GM04504 (cell line): ENCODE measurements at places on chromosomes 6 and 20.

GRCh38 chr6:3252861-3253596 is 5.7 kb upstream of the PSMG4 start:
- DNase-seq: no peak

DNA sequence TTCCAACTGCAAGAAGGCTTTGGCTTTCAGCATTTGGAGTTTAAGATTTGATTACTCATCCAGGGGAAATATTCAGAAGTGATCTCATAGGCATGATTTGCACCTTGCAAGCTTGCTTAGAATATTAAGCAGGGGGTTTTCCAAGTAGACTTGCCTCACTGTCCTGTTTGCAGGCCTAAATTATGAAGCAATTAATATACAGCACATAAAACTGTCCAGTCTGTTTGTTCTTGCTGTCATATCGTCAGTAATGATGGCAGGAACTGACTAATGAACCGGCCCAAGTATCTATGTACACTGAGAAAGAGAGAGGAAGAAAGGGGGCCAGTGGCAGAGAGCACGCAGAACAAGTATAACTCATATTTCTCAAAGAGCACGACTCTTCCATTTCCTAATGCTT is 212.5 kb upstream of the SUPT3H start:
- peak; percentile 77 for DNase-seq

- DNase-seq: no peak
These were observed 392.2 kb upstream of the MARCKS start for GRCh38 chr6:113464960-113465359.

DNA sequence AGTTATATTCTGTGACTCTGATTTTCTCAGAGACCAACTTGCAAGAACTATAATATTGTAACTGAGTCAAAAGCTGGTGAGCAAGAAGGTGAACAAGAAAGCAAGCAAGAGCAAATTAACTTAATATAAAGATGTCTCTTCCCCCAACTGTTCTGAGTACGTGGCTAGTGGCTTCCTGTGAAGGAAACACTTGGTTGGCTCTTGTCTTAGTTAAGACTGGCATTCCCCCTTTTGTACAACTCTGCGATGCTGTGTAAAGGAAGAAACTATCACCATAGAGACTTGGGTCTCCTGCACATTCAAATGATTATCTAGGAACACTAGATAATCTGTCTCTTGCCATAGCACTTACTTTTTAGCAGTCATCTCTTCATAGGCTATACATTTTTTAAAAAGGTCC is 47.3 kb upstream of the TNFAIP3 start:
- no peak for DNase-seq

GRCh38 chr6:38713812-38714211 is 1.3 kb upstream of the DNAH8 start:
- no peak for DNase-seq

DNA sequence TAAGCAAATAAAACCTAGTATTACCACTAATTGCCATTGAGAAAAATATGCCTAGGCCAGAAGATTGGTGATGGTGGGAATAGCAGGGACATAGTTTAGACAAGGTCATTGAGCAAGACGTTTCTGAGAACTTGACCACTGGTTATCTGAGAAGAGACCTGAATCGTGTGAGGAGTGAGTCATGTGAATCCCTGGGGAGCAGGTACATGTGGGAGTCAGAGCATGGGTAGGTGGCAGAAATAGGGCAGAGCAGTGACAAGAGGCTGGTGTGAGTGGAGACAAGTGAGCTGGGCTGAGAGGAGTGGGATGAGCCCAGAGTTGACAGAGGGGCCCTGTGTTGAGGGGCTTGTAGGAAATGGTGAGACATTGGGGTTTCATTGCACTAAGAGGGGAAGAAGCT is 16.4 kb downstream of the MICA start:
- DNase-seq: no peak

GRCh38 chr6:39327507-39327906 is 5.0 kb upstream of the KCNK16 start:
- DNase-seq: no peak

DNA sequence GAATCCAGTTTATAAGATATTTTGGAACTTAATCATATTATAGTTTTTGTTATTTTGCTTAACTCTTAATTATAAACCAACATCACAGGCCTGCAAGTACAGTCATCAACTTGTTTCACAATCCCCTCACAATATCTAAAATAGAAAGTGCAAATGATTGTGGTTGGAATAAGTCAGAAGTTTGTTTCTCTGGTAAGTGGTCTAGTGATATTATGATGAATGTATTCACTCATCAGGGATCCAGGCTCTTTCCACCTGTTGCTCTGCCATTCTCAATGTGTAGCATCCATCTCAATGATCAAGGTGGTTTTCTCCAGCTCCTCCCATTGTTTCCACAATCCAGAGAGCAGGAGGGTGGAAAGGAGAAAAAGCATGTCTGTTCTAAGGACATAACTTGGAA is 54.2 kb downstream of the OPN5 start:
- DNase-seq: no peak

- no peak for DNase-seq
These were observed 93.8 kb upstream of the BCLAF1 start for GRCh38 chr6:136383268-136383937.

- DNase-seq: no peak
These were observed 59.9 kb downstream of the KLHL31 start for GRCh38 chr6:53605543-53606235.

GRCh38 chr6:37077905-37078296 is 72.4 kb downstream of the FGD2 start:
- DNase-seq: peak; percentile 92

- DNase-seq: peak; percentile 51
These were observed 32.2 kb downstream of the CARMIL1 start for GRCh38 chr6:25311331-25311840.

- no peak for DNase-seq
These were observed 851 bp downstream of the SNX5 start for GRCh38 chr20:17967521-17968365.

GRCh38 chr6:109467696-109468095 is 12.1 kb upstream of the MICAL1 start:
- DNase-seq: no peak

- no peak for DNase-seq
These were observed 81.3 kb downstream of the TRERF1 start for GRCh38 chr6:42370323-42370985.

- no peak for DNase-seq
These were observed 16.2 kb downstream of the BNIP5 start for GRCh38 chr6:36320475-36320874.

GRCh38 chr6:56279331-56280080 is 32.1 kb upstream of the COL21A1 start:
- no peak for DNase-seq

GRCh38 chr6:117072134-117072533 is 193.2 kb upstream of the VGLL2 start:
- DNase-seq: no peak

DNA sequence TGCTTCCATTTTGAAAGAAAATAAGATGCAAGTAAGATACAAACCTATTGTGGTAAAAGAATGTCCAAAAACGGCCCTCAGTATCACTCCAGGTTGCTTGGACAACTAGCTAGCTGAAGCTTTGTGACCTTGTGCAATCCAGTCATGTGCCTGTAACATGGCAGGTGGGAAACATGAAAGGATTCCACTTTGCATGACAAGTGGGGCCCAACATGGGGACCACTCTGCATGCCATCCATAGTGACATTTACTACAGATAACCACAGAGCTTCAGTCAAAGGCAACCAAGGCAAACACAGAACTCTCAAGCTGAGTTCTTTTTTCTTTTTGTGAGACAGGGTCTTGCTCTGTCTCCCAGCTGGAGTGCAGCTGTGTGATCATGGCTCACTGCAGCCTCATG is 15.8 kb upstream of the FBXO9 start:
- DNase-seq: no peak

DNA sequence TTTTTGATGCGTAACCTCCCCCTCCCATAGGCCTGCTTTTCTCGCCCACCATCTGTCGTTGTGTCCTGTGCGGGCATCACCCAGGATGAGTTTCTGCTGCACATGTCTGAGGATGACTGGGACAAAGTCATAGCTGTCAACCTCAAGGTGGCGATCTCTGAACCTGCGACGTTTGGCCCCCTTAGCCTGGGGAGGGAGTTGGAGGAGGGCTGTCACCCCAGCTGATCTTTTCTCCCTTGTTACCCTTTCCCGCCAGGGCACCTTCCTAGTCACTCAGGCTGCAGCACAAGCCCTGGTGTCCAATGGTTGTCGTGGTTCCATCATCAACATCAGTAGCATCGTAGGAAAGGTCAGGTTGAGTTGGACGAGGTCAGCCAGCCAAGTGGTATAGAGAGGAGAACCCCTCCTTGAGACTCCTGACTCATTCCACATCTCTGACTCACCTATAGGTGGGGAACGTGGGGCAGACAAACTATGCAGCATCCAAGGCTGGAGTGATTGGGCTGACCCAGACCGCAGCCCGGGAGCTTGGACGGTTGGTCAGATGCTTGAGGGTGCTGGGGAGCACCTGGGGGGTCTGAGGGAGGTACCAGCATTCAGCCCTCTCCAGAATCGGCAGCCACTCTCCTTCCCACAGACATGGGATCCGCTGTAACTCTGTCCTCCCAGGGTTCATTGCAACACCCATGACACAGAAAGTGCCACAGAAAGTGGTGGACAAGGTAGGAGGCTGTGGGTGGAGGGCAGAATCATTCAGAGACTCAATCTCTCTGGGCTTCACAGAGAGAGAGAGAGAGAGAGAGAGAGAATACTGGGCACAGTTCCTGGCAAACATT is 954 bp downstream of the HSD17B8 start:
- DNase-seq: no peak

DNA sequence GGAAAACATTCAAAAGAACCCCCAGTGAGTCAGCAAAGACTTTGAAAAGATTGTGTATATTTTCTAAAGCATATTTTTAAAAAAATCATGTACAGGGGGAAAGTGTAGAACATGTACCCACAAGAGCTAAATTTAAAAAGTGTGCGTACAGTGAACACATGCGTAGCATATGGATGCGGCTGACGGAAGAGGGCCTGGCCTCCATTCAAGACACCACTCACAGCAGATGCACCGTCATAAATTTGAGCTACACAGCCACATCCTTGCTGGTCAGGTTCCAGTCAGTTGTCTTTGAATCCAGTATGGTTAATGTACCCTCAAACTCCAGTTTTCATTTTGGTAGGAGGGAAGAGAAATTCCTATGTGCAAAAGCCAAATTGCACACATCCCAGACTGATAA is 54.3 kb upstream of the SPACA1 start:
- DNase-seq: no peak

GRCh38 chr6:20771409-20771808 is 237.2 kb downstream of the CDKAL1 start:
- no peak for DNase-seq

DNA sequence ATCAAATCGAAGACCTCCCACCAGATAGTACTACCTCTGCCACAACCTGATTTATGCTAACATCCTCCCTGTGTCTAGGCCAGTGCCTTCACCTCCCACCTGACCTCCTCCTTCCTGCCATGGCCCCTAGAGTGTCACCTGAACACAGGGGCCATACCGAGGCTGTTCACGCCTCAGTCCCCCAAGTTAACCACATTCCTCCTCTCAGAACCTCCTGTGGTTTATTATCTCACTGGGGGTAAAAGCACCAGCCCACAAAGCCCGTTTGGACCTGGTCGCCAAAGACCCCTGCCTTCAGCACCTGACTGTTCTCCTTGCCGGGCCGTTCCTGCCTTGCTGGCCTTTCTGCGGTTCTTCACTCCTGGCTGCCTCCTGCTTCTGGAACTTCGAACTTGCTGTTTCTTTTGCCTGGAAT is 13.7 kb downstream of the MAS1 start:
- no peak for DNase-seq

- no peak for DNase-seq
These were observed 61.0 kb upstream of the SCGN start for GRCh38 chr6:25590986-25591385.

DNA sequence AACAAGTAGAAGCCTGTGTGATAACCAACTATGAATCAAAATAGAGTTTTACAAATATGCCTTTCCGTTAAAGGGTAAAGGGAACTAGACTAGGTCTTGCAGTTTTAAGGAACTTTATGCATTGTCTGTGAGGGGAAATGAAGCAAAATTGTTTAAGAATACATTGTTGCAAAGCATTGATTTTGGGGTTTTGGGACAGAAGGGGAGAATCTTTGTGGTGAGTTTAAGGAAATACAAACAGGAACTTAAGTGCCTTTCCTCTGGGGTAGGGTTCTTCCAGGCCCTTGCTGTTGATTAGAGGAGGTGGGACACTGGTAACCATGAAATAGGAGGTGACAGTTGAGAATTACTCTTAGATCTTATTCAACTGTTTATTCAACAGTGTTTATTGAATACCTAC is 4.7 kb downstream of the MAPK14 start:
- DNase-seq: no peak

GRCh38 chr6:131362070-131362469 is 211.0 kb upstream of the ARG1 start:
- DNase-seq: no peak

- no peak for DNase-seq
These were observed 24.3 kb upstream of the OLIG3 start for GRCh38 chr6:137518386-137518983.

- DNase-seq: no peak
These were observed 10.0 kb downstream of the CST5 start for GRCh38 chr20:23869520-23869919.

DNA sequence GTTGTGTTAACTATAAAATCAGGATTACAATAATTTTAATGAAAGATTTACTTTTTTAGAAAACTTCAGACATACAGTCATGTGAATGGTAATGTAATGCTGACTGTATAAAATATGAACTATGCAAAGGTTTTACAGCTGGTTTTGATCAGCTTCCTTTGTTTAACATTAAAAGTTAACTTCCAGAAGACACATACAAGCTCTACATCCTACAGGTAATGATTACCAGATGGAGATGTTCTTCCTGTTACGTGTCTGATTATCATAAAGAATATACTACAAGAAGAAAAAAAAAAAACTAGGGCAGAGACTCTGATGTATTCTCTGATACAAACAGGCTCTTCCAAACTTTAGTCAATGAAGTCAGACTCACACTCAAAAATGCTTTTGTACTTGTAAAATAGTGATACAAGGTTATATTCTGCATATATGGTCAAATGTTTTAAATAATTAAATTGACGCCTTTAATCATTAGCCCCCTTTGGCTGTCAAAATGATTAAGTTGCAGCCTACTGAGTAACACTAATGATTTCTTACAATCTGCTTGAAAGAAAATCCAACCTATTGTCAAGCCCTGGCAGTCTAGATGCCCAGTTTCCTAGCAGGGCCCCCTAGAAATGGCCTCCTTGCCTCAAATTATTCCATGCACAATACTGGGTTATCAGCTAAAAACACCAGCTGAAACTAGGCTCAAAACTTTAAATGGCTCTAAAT is 251.8 kb upstream of the RUNX2 start:
- no peak for DNase-seq

DNA sequence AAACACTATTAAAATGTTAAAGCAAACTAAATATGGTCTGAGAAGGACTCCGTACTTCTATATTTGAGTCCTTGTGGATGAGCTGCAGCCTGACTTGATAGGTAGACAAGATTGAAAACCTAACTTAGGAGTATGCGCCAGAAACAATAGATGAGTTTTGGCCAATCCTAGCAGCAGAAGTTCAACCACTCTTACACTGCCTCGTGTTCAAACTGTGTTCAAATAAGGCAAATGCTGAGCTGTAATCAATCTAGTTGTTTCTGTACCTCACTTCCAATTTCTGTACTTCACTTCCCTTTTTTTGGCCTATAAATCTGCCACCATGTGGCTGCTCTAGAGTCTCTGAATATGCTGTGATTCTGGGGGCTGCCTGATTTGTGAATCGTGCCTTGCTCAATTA is 13.2 kb upstream of the SERINC1 start:
- DNase-seq: no peak

- peak; percentile 68 for DNase-seq
These were observed 23.6 kb upstream of the ANKRD60 start for GRCh38 chr20:58251979-58252591.

- no peak for DNase-seq
These were observed 290.2 kb downstream of the PHACTR1 start for GRCh38 chr6:13006578-13007300.

- DNase-seq: no peak
These were observed 244.8 kb downstream of the DLL1 start for GRCh38 chr6:170045981-170046667.
